ENCODE measurements at places on chromosomes 16 and 17.

DNA sequence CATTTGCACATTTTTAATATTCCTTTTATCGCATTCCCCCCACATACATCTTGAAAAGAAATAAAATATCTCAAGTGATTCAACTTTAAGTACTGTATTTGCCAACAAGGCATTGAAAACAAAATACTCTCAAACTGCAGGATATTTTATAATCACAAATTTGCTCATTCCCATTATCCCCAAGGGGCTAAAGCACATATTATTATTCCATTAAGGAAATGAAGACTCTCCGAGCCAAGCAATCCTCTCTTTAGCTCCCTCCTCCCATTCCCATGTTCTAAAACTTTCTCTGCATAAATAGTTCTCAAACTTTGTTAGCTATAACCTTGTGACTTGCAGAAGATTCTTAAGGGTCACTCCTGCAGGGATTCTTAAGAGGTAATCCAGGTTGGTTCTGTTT, 436.8 kb downstream of the KCNJ2 start:
- DNase-seq, result no peak

DNA sequence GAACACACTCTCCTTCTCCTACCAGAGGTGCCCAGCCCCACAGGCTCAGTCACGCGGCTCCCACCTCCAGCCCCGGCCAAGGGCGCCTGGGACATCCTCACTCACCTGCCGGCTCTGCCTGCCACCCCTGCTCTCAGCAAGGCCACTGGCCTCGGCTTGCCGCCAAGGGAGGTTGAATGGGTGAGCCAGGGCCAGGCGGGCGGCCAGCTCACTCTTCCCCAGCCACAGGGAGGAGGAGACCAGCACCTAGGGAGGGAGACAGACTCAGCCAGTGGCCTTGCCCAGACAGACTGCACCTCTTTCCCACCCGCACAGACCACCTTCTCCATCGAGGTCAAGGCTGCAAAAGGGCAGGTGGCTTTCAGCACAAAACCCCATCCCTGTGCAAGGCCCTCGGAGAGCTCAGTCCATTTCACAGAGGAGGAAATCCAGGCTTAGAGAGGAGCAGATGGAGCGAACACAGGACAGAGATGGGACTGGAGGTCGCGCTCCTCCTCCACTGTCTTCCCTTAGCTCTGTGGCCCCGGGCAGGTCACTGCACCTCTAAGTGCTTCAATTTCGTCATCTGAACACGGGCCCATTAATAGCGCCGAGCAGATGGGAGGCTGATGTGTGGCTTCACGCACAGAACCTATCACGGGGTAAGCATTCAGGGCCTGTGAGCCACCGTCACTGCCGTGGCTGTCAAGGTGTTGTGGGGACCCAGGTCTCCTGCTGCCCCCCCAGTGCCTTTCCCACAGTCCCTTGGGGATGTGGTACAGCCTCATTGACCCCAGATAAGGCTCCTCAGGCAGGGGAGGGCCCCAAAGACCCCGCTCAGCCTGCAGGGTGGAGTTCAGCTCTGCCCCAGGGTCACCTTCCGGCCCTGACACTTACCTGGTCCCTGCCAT, 56.1 kb downstream of the RMI2 start:
- DNase-seq, result no peak

DNA sequence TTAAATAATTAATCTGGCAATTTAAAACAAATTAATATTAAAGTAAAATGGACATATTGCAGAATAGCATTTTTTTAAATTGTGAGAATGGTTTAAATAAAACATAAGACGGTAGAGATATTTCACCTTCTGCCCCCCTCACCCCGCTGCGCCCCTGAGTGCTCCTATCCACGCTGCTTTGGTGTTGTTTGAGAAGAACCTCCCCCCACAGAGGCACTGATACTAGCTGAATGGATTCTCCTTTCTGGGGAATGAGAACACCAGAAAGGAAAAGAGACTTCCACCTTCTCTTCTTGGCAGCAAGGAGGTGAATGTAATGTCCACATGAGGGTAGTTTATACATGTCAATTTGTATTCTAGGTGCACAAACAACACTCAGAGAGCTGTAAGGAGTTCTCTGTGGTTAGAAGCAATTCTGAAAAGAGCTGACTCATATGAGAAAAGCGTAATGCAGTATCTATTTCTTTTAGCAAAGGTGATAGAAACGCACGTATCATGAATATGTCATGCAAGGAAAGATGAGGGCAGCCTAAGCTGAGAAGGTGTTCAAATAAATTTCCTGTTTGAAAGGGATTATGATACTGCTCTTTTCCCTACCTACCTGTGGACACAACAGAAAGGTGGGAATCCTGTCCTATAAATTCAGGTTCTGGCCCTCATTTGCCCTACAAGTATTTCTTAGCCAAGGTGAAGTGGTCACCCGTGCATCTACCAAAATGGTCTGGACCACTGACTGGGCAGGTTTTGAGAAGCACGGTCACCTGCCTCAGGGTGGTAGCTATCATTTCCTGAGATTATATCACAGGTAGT, 126.9 kb downstream of the PARN start:
- no peak for DNase-seq

DNA sequence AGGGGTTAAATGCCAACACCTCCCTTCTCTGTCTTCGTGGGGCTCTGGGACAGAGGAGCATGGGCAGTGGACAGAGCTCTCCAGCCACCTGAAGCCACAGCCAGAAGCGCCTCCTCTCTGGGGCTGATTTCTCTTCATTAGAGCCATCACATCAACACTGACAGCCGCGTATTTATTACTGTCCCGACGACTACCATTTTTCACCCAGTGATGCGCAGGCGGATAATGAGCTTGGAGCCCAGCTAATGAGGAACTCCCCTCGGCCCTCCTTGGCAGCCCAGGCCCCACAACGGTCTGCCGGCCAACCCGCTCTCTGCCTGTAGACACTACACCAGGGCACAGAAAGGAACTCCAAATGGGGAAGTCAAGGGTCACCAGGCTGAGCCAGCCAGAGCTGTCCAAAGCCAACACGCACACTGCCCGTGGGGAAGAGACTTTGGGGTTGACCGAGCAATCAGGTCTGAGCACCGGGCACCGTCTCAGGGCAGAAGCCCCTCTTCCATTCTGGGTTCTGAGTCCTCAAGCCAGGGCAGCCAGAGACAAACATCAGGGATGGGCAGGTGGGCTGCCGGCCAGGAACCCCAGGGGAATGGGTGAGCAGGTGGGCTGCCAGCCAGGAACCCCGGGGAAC, 13.2 kb downstream of the SDK2 start:
- no peak for DNase-seq

DNA sequence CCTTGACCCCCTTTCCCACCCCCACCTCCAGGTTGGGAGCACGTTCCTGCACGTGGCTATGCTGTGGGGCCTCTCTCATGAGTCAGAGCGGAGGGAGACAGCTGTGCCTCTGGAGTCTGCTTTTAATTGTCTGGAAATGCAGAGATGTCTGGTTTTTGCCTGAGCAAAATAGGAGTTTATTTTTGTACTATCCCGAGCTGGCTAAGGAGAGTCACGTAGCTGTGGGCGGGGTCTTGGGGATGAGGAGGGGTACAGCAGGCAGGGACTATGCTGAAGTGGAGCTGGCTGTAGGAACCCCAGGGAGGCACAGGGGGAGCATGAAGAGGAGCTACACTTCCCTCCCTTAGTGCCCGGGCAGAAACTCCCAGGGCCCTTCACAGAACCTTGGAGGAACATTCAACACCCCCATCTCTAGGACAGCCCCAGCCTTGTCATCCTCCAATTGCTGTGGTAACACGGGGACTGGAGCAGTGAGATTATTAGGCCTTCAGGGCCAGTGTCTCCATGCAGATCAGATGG, 44.7 kb upstream of the LGALS9 start:
- DNase-seq, result no peak

GRCh38 chr17:17376362-17376761, 73.2 kb downstream of the NT5M start:
- no peak for DNase-seq

GRCh38 chr17:41629826-41630670, 5.7 kb upstream of the KRT17 start:
- DNase-seq, result no peak

GRCh38 chr17:80826346-80826954, 165.2 kb upstream of the CHMP6 start:
- DNase-seq, result no peak
